ENCODE measurements at places on chromosomes 13 and 19. TPM values are rescaled to one million over a fixed set of nuclear protein-coding genes. Genes with fewer than 3 reads are reported as not detected.
A peak's percentile ranks its signal among the peaks of the same experiment; 100 is the strongest.

DNA sequence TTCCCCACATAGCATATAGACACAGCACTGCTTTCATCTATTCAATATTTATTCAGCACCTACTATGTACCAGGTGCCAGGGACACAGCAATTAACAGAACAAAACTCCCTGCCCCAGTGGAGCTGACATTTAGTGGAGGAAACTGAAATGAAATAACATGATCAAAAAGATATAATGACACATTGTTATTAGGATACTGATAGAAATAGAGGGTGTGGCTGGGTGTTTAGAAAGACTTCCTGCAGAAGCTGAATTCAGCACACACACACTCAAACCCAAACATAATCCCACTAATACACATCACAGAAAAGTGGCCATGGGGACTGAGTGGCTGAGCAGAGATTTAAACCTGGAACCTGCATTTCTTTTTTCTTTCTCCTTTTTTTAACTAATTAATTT, 3.8 kb upstream of the CDC37 start:
- no peak for DNase-seq
- H3K36me3 ChIP-seq: no peaks in the 10 kb centered on the region
- peaks cover 57% of the 10 kb centered on the region for H3K4me1 ChIP-seq

GRCh38 chr13:80668452-80668851, 327.5 kb upstream of the SPRY2 start:
- H3K36me3 ChIP-seq: no peaks in the 10 kb centered on the region
- no peak overlapping the region for H3K4me3 ChIP-seq
- H3K27ac ChIP-seq: no peak overlapping the region
- DNase-seq: no peak

DNA sequence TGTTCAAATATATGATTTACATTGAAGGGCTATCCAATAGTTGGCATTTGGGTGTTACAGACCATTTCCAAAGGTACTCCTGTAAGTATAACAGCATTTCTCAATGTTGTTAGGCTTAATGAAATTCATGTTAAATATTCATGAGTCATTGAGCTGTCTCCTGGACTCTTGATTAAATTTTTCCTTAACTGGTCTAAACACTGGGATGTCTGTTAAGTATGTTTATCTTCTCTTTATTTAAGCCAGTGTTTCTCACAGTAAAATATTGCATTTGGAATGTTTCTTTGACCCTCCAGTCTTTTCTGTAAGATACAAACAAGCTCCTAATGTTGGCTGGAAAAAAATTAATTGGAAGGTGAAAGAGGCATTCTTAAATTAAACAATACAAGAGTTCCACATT, 402.5 kb upstream of the HTR2A start:
- H3K4me1 ChIP-seq: no peaks in the 10 kb centered on the region
- no peaks in the 10 kb centered on the region for H3K36me3 ChIP-seq

- H3K4me3 ChIP-seq: no peak overlapping the region
- H3K27ac ChIP-seq: no peak overlapping the region
- DNase-seq: no peak
- no peaks in the 10 kb centered on the region for H3K36me3 ChIP-seq
- H3K4me1 ChIP-seq: no peaks in the 10 kb centered on the region
Measured at GRCh38 chr13:30169442-30169841, 137.9 kb downstream of the KATNAL1 start.

DNA sequence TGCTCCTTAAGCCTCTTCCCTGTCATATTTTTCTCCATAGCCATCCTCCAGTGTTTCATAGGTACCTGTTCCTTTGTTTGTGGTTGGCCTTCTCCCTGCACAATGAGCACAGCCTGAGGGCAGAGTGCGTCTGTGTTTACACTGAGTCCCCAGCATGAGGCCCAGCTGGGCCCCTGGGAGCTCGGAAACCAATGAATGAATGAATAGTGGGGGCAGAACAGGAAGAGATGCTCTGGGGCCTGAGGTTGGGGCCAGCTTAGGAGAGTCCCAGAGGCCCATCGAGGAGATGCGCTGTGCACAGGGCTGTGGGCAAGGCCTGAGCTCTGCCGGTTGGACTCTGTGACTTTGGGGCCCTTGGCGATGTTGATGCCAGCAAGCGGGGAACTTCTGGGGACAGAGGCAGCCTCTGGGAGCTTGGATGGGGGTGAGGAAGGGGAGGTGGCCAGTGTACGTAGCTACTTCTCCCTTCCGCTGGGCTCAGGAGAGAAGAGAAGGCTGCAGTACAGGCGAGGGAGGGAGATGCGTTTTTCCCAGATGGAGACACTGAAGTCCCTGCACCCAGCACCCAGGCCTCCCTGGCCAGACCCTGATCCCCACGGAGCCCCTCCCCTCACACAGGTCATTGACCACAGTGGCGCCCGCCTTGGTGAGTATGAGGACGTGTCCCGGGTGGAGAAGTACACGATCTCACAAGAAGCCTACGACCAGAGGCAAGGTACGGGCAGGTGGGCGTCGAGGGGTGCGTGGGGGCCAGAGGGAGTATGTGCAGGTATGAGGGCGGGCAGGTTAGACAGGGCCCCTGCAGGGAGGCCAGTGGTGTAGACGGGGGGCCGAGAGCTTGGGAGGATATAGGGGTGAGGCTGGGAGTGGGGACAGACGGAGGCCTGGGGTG, 5.1 kb downstream of the TBCB start:
- no peak overlapping the region for H3K27ac ChIP-seq
- H3K4me3 ChIP-seq: no peak overlapping the region
- no peak for DNase-seq
- H3K4me1 ChIP-seq: peaks cover 15% of the 10 kb centered on the region
- peaks cover 78% of the 10 kb centered on the region for H3K36me3 ChIP-seq

DNA sequence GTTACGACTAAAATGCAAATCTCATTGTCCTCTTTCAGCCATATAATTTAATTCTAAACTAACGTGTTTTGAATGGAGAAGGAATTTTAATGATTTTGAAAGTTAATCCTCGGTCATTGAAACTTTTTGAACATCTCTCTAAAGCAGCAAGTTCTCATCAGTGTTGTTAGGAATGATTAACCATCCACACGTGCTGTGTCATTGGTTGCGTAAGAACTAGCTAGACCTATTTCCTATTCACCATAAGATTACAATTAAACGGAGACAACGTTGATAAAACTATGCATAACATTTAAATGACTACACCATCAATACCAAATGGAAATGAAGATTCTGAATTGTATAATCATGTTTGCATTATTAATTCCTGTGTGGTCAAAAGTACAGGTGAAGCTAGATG, 155.6 kb upstream of the IRS2 start:
- H3K27ac ChIP-seq: no peak overlapping the region
- no peaks in the 10 kb centered on the region for H3K27me3 ChIP-seq
- H3K36me3 ChIP-seq: no peaks in the 10 kb centered on the region
- DNase-seq: no peak
- no peaks in the 10 kb centered on the region for H3K4me1 ChIP-seq
- no peak overlapping the region for H3K4me3 ChIP-seq

- H3K4me1 ChIP-seq: no peaks in the 10 kb centered on the region
- no peaks in the 10 kb centered on the region for H3K27me3 ChIP-seq
- H3K36me3 ChIP-seq: no peaks in the 10 kb centered on the region
- DNase-seq: no peak
- H3K27ac ChIP-seq: no peak overlapping the region
Measured at GRCh38 chr13:51920267-51920666, 58.5 kb downstream of the CCDC70 start.

DNA sequence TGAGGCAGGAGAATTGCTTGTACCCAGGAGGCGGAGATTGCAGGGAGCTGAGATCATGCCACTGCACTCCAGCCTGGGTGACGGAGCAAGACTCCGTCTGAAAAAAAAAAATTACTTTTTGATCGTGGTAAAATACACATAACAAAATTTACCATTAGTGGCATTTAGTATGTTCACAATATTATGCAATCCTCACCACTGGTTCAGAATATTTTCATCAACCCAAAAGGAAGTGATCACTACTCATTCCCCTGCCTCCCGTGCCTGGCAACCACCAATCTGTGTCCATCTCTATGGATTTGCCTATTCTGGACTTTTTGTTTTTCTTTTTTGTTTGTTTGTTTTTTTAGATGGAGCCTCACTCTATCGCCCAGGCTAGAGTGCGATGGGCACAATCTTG, 1.2 kb upstream of the PALM3 start:
- H3K4me1 ChIP-seq: no peaks in the 10 kb centered on the region
- H3K27ac ChIP-seq: no peak overlapping the region
- no peak overlapping the region for H3K4me3 ChIP-seq
- peaks cover 27% of the 10 kb centered on the region for H3K27me3 ChIP-seq
- DNase-seq: no peak

- H3K36me3 ChIP-seq: no peaks in the 10 kb centered on the region
- peaks cover 20% of the 10 kb centered on the region for H3K4me1 ChIP-seq
- H3K27me3 ChIP-seq: no peaks in the 10 kb centered on the region
Measured at GRCh38 chr19:16266586-16266942, 58.1 kb upstream of the KLF2 start.

GRCh38 chr13:43432958-43433357, 353.8 kb downstream of the ENOX1 start:
- no peak overlapping the region for H3K4me3 ChIP-seq
- H3K4me1 ChIP-seq: no peaks in the 10 kb centered on the region
- no peak for DNase-seq
- H3K27me3 ChIP-seq: no peaks in the 10 kb centered on the region
- no peaks in the 10 kb centered on the region for H3K36me3 ChIP-seq

DNA sequence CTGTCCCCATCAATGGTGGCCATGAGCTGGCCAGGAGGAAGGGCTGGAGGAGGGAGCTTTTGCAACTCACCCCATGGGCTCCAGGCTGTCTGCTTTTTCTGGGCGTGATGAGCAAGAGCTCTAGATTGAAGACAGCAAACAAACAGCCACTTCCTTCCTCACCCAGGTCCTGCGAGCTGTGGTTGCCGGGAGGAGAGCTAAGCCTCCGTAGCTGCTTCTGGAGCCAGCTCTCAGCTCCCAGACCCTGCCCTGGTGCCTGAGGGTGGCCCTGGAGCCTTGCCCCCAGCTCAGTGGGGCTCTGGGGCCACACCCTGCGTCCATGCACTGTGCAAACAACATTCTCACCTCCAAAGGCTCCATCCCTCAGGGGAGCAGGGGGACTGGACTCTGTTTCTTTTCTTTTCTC, 6.2 kb downstream of the MYO1F start:
- H3K4me3 ChIP-seq: peak overlapping the region; percentile 38
- peaks cover 70% of the 10 kb centered on the region for H3K4me1 ChIP-seq
- H3K27ac ChIP-seq: peak overlapping the region; percentile 60
- H3K36me3 ChIP-seq: no peaks in the 10 kb centered on the region
- H3K27me3 ChIP-seq: no peaks in the 10 kb centered on the region

DNA sequence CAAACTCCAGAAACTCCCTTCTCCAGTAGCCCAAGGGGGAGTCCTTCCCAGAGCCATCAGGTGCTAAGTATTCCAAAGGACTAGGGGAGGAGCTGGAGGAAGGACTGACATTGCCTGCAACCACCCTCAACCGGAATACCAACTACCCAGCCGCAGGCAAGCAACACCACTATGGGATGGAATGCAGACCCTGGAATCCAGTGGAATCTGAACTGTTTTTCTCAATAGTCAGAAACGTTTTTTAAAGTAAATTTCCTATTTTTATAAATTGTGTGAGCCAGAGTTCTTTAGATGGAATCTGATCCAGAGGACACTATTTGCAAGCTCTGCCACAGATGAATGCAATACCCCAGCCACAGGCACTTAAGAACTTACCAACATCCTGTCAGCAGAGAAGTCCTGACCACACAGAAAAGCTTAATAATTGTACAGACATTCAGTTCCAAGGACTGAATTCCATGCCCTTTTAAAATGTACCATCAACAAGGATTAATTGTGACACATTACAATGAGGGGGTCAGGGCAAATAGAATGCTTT, 92.1 kb downstream of the USP12 start:
- H3K4me1 ChIP-seq: peaks cover 25% of the 10 kb centered on the region
- H3K27me3 ChIP-seq: no peaks in the 10 kb centered on the region
- H3K36me3 ChIP-seq: peaks cover 14% of the 10 kb centered on the region
- H3K27ac ChIP-seq: no peak overlapping the region
- no peak overlapping the region for H3K4me3 ChIP-seq
- DNase-seq: no peak

GRCh38 chr19:53659292-53659691, 27.5 kb downstream of the DPRX start:
- no peaks in the 10 kb centered on the region for H3K36me3 ChIP-seq
- no peaks in the 10 kb centered on the region for H3K27me3 ChIP-seq
- no peak for DNase-seq
- no peak overlapping the region for H3K4me3 ChIP-seq
- H3K4me1 ChIP-seq: no peaks in the 10 kb centered on the region
- H3K27ac ChIP-seq: no peak overlapping the region

DNA sequence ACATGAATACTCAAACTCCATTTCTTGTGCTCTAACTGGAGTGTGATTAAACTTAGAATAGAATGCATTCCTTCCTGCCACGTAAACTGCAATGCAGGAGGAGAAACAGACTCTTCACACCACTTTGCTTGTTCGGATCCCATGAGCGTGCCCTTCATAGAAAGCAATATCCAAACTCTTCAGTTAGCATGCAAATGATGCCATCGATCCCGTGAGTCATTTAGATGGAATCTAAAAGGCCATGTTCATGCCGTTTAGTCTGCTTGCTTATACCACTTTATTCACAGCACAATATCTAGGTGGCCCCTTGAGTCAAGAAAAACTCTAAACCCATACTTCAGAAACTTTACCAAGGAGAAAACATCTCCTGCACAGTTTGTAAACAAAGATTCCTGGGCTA, 225.8 kb downstream of the OXGR1 start:
- H3K4me3 ChIP-seq: no peak overlapping the region
- no peaks in the 10 kb centered on the region for H3K4me1 ChIP-seq
- no peaks in the 10 kb centered on the region for H3K36me3 ChIP-seq
- no peak overlapping the region for H3K27ac ChIP-seq
- DNase-seq: no peak
- H3K27me3 ChIP-seq: no peaks in the 10 kb centered on the region

DNA sequence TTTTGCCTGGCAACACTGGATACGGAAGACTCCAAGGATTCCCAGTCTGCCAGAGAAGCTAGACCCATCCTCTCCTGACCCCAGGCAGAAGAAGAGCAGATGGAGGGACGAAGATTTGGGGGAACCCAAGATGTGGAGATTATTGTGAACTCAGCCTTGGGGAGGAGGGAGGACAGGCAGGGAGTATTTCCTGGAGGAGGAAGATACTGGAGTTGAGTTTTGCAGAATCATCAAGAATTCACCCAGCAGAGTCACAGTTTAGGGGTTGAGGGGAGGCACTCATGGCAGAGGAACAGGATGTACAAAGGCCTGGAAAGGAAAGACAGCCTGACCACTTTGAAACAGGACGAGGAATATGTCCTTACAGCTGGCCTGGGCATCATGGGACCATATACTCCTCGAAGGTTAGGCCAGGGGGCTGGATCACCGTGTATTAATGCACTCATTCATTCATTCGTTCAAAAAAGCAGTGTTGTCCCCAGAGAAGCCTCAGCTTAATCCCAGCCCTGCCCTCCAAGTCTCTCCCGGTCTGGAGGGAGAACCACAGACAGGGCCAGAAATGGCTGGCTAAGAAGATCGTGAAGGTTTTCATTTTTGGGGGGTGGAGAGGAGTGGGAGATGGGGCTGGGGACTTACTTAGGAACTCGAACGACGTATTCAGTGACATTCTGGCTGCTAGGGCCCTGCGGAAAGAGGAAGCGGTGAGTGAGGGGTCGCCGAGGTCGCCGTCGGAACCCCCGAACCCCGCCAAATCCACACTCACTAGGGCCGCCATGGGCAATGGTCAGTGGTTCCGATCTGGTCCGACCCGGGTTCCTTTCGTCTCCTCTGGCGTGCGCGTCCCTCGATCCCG, 517 bp downstream of the GTF2F1 start:
- peaks cover 35% of the 10 kb centered on the region for H3K36me3 ChIP-seq
- H3K4me1 ChIP-seq: peaks cover 10% of the 10 kb centered on the region
- peak overlapping the region; percentile 79 for H3K4me3 ChIP-seq

The SLC17A7 gene
- total RNA-seq: 0.56 TPM

The KCNRG gene
- 2.7 TPM for total RNA-seq

The TLE6 gene
- total RNA-seq: 4.2 TPM

The FBN3 gene
- 7.0 TPM for total RNA-seq

The MAP2K2 gene
- 125 TPM for total RNA-seq

The SPACA4 gene
- not detected for total RNA-seq

The MCF2L gene
- 42.4 TPM for total RNA-seq

The TTC9B gene
- total RNA-seq: not detected
